ENCODE measurements at places on chromosomes 12 and 14. TPM values are rescaled to one million over a fixed set of nuclear protein-coding genes. Genes with fewer than 3 reads are reported as not detected.

Gene ITGA5
- 239 TPM for total RNA-seq

Gene PZP
- not detected for total RNA-seq

Gene CBLN3
- 5.9 TPM for total RNA-seq

Gene DLK1
- 0.09 TPM for total RNA-seq

Gene ZBTB42
- total RNA-seq: 2.5 TPM

Gene OR4K15
- not detected for total RNA-seq
